NCI-H1436 (cell line): ENCODE measurements at places on chromosomes 11 and 22.

DNA sequence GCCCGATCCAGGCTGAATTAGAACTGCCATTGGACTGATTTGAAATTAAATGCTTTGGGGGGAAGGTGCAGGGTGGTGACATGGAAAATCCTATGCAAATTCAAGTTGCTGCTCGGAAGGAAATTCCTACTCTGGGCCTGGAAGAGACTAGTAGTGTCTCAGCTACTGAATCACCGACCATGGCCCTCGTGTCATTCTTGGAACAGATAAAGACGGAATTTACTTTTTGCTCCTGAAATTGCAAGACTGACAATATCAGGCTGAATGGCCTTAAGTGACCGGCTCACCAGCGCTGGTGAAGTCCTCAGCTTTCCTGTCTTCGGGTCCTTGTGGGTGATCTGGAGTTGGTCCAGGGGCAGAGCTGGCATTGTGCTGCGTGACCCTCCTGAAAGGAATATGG, 6.1 kb downstream of the ASCC2 start:
- DNase-seq = no peak

GRCh38 chr11:108501396-108501795, 3.2 kb upstream of the POGLUT3 start:
- no peak for DNase-seq

GRCh38 chr11:14975252-14975587, 3.1 kb upstream of the CALCA start:
- no peak for DNase-seq

- DNase-seq = no peak
Observed at GRCh38 chr22:23841736-23842445, 3.1 kb upstream of the DERL3 start.

DNA sequence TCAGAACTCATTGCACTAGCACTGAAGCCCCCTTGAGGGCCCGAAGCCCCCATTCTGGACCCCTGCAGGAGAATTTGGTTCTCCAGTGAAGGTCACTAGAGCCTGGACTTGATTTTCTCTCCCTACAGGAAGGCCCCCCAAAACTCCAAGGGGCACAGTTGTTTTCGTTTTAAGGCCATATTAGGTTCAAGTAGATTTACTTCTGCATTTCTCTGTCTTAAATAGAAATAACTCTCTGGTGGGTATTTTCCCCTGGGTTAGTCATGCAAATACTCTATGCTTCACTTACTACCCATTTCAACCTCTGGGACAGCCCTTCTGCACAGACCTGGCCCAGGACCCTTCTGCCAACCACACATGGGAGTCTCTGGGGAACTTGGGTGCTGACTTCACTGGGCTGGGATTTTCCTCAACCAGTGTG, 41.6 kb downstream of the WEE1 start:
- no peak for DNase-seq
